ENCODE measurements at places on chromosomes 3 and 15.

GRCh38 chr15:34147371-34148140 lies 45.7 kb downstream of the PGBD4 start:
- no peak for DNase-seq

GRCh38 chr3:126941721-126942270 lies 41.1 kb upstream of the PLXNA1 start:
- DNase-seq = no peak

- DNase-seq = no peak
Measured at GRCh38 chr3:41080141-41080540, 119.2 kb upstream of the CTNNB1 start.

GRCh38 chr3:44957986-44958385 lies 18.0 kb downstream of the ZDHHC3 start:
- no peak for DNase-seq

GRCh38 chr3:32082721-32083120 lies 23.7 kb upstream of the GPD1L start:
- no peak for DNase-seq

GRCh38 chr3:17964108-17964507 lies 221.7 kb upstream of the TBC1D5 start:
- DNase-seq = no peak

DNA sequence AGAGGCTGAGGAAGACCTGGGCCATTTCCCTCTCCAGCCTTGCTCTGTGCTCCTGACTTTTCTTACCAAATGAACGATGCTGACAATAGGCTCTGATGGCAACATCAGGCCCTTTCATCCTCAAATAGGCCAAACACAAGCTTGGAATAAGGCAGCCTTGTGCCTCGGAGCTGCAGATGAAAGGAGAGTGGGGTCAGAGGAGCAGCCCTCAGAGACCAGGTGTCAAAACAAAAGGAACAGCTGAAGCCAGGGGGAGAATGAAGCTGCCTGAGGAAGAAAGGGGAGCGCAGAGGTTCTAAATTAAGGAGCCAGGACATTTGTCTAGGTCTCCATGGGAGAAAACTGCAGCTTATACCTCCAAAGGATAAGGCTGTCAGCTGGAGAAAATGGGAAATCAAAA lies 5.1 kb downstream of the BFSP2 start:
- DNase-seq = no peak

DNA sequence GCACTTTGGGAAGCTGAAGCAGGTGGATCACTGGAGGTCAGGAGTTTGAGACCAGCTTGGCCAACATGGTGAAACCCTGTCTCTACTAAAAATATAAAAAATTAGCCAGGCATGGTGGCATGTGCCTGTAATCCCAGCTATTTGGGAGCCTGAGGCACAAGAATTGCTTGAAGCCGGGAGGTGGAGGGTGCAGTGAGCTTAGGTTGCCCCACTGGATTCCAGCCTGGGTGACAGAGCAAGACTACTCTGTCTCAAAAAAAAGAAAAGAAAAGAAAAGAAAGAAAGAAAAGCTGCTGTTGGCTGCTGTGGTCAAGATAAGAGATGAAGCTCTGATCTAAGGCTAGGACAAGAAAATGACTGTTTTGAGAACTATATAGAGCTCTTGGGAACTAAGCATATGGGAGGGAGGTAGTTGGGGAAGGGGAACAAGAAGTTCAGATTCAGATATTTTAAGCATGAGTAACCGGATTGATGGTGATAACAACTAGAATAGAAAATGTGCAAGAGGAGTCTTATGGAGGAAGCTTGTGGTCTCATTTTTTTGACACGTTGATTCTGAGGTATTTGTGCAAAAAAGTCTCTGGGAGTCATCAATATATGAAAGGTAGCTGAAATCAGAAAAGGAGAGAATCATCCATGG lies 25.7 kb downstream of the DNAH12 start:
- DNase-seq = no peak

DNA sequence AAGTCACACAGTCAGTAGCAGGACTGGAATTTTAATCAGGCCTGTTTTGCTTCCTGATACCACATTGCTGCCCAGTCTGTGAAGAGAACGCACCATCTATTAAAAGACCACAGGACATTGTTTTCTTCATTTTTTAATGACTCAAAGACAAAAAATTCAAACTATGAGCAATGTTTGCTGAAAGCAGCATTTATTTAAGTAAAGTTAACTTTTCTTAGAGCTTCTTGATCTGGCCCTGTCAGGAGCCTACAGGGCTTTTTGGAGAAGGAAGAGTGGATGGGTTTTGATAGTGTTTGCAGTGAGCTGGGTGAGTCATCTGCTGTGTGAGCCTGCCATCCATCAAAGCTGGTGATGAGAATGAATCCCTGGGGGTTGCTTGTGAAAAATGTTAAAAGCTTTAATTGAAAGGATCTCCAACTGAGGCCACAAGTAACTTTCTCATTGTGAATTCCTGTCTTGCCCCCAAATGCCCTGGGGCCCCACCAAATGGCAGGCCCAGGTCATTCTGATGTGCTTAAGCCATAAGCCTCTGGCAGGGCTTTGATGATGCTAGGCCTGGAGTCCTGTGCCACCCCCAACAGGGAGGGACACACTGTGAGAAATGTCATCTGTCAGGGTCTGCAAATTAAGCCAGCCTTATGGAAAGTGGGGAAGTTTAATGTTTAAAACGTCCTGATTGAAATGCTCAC lies 136.2 kb upstream of the PFN2 start:
- no peak for DNase-seq

Measured in stimulated activated CD8-positive, alpha-beta memory T cell treated with anti-CD3 and anti-CD28 coated beads, Interleukin-7, amount 100 ng/mL, for 1 hour (primary cell).